Neural crest cell (in vitro differentiated cells): ENCODE measurements at places on chromosomes 4 and X.

GRCh38 chr4:139202991-139203390, 26.0 kb upstream of the ELF2 start:
- no peak for DNase-seq

GRCh38 chr4:8342651-8343261, 73.2 kb downstream of the HTRA3 start:
- DNase-seq, result peak; percentile 15

GRCh38 chrX:72110876-72111708, 20.6 kb downstream of the RTL5 start:
- DNase-seq, result no peak

DNA sequence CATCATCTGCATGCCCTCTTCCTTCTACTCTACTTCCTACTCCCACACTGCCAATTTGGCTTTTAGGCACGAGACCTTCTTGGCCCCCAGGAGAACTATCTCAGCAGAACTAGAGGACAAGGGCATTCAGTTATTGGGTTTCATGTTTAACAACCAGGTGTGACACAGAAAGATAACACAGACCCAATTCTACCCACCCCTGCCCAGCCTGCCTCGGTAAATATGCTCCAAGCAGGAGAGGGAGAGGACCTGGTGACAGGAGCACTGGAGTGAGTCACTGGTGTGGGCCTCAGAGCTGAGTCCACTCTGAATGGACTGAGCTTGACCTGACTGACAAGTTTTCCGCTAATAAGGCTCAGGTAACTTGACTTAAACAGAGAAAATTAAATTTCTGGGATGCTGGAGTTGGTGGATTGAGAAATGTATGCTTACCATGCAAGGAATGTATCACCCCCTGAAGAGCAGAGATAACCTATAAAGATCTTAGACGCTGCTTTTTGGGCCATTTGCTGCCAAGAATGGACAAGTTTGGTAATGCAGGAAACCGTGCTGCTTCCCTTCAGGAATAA, 52.5 kb downstream of the CASP3 start:
- no peak for DNase-seq

- no peak for DNase-seq
These were observed 612.0 kb downstream of the ADGRL3 start for GRCh38 chr4:61812171-61812570.

- DNase-seq, result no peak
These were observed 114.4 kb downstream of the MSN start for GRCh38 chrX:65781845-65782244.

GRCh38 chr4:47536966-47537365, 51.9 kb downstream of the ATP10D start:
- no peak for DNase-seq

- no peak for DNase-seq
These were observed 678.2 kb upstream of the FAM241A start for GRCh38 chr4:111466811-111467604.

GRCh38 chr4:78024576-78025091, 32.5 kb upstream of the FRAS1 start:
- DNase-seq, result no peak

DNA sequence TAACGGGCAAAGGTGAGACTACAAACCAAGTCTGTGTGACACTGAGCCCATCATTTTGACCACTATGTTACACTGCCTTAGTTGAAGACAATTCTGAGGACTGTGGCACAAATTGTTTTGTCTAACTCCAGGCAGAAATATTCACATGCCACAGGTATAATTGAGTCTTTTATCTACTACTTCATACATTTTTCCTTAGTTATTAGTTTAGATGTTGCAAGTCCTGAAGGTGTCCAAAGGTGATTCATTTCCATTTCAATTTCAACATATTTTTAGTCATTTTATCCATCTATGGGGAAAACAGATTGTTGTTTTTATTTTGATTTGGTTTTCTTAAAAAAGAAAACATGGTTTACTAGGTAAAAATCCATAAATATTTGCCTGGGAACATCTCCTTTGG, 341.7 kb upstream of the SMIM31 start:
- no peak for DNase-seq
